ENCODE measurements at places on chromosomes 3 and 15.
A peak's percentile ranks its signal among the peaks of the same experiment; 100 is the strongest.

- DNase-seq, result no peak
Observed at GRCh38 chr15:39084674-39085530, 496.0 kb upstream of the THBS1 start.

GRCh38 chr15:34025252-34025651, 13.8 kb downstream of the AVEN start:
- DNase-seq, result no peak

DNA sequence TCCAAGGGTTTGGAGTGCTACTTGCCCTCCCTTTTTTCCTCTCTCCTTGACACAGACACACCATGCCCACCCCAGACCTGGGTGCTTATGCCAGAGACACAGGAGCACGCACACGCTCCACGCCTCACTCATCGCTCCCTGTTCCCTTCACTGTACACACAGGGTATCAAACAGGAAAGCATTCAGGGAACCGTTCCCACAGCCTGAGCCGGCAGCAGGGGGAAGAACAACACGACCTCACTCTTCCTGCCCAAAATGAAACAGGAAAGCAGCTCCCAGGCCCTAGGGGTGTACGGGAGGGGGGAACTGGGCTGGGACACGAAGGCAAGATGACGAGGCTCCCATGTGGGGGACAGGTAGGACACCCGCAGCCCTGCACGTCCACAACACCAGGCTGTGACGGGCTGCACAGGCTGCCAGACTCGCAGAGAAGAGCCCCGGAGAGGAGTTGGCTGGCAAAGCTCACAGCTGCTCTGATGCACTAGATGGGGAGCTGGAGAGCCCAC, 11.2 kb downstream of the DLL4 start:
- DNase-seq, result no peak

DNA sequence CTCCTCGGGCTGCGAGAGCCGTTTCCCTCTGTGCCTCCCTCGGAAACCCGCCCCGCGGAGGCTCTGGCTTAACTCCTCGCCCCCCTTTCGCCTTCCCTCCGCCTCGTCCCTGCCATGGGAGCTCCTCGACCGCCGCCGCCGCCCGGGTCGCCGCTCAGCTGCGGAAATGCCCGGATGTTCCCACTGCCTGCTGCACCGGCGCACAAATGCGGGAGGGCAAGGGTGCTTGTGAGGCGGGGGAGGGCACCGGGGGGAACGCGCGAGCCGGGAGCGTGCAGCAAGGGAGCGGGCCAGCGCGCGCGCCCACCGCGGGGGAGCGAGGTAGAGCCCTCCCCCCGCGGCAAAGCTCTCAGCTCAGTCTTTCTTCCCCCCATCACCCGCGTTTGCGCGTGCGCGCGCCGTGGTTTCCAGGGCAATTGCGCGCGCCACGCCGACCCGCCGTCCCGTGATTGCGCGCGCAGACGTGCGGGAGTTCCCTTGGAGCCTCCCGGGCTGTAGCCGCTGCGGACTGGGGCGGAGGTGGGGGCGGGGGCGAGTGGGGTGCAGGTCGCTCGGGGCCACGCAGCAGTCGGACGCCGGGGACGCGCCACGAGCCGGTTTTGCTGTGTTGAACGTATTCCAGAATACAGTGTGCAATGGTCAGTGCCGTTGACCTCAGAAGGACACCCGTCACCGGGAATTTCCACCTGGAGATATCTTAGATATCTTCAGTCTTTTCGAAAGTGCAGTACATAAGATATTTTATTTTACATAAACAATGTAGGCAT, at the start of gene DMXL2:
Gene DMXL2, minus strand, starts transcription at position 168 of the 767 bp plus-strand sequence. CDS start 226 bp downstream, outside the sequence.
- DNase-seq, result peak; percentile 24

DNA sequence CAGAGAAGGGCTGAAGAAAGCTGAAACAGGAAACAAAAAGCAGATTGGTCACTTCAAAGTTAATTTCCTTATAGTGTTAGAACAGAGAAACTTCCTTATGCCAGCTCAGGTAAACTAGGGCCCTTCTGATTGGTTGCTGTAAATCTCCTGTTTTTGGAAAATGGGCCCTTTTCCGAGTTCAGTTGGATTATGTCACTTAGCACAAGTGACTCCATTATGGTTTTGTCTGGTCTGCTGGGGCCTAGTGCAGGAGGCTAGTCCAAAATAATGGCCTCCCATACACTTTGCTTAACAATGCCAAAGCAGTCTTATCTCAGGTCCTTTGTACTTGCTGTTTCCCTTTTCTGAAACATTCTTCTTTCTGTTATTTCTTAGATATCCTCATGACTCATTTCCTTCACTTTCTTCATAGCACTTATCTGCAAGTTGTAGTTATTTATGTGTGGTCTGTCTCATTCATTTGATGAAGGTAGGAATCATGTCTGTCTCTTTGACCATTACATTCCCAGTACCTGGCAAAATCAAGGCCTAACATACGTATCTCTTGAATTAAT, 7.7 kb upstream of the DCP1A start:
- DNase-seq, result no peak

GRCh38 chr3:60086811-60087210, 1037.0 kb upstream of the CFAP20DC start:
- DNase-seq, result no peak

DNA sequence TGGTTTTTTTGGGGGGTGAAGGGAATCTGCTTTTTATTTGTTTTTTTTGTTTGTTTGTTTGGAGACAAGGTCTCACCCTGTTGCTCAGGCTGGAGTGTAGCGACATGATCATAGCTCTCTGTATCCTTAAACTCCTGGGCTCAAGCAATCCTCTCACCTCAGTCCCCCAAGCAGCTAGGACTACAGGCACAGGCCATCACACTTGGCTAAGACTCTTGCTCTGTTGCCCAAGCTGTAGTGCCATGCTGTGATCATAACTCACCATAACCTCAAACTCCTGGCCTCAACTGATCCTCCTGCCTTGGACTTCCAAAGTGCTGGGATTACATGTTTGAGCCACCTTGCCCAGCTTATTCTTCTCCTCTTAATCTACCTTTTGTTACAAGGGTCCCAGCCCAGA, 31.8 kb downstream of the GPR176 start:
- no peak for DNase-seq

- DNase-seq, result no peak
Observed at GRCh38 chr15:80106051-80106450, 46.6 kb downstream of the ZFAND6 start.

DNA sequence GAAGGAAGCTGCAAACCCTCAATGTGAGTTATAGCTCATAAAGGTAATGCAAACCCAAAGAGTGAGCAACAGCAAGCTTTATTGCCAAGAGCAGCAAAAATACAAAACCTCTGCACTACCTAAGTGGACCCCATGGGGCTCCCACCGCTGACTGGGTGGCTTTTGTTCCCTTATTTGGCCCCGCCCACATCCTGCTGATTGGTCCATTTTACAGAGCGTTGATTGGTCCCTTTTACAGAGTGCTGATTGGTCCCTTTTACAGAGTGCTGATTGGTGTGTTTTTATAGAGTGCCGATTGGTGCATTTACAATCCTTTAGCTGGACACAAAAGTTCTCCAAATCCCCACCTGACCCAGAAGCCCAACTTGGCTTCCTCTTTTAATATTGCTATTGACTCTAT, 154.5 kb upstream of the NSMCE3 start:
- DNase-seq, result no peak

GRCh38 chr3:169965562-169966427, 812 bp upstream of the SEC62 start:
- DNase-seq, result no peak

DNA sequence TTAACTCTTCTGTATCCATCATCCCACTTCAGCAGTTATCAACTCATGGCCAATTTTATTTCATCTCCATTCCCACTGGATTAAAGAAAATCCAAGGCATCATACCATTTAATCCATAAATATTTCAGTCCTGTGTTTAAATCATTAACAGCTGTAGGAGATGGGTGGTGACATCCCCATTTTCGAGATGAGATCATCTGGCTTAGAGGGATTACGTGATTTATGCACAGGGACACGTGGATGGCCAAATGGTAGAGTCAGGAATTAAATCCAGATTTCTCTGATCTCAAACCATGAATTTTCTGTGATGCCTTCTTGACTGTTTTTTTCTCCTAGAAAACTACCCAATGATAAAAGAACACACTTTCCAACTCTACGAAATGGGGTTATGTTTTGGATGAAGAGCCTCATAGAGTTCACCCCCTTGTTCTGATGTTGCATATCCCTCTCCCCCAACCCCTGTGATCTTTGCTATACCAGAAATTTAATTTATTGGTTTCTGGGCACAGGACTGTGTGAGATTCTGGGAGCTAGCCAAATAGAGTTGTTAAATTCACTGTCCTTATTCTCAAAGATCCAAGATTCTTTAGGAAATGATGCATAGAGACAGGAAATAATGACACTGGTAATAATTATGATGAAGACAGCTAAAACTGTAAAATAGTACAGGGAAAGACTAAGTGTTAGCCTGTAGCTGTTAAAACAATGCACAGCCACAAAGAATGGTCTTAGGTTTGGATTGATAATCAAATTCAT, 7.4 kb downstream of the ZNF589 start:
- DNase-seq, result no peak

DNA sequence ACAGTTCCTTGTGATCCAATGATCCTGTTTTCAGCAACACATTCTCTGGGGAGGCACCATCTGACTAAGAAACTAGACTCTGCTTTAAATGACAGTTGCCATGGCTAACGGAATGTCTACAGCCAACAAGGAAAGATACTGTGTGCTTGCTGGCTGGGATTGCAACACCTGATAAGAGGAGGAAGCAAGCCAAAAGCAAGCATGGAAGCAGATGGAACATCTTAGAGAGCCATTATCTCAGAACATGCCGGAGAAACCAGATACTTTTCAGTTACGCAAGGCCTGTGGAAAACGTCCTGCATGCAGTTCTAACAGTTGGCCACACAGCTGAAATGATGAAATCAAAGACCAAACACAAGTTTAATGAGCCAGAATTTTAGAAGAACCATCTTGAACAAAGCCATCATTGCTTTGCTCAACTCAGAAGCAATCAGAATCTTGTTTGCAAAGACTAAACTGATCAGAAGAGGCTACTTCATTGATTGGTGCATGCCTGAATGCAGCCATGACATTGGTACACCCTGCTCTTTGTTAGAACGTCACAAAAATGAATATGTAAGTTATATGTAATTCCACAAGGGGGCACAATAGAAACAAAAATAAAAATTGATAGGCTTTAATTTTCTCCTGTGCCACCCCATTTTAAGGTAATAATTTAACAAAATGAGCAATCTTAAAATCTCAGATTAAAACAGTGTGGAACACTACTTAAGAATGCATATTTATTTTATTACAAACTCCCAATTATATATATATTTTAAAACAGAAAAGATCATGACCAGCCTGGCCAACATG, 50.8 kb downstream of the GXYLT2 start:
- no peak for DNase-seq

- no peak for DNase-seq
Observed at GRCh38 chr3:119841808-119842471, 60.0 kb downstream of the NR1I2 start.

- DNase-seq, result no peak
Observed at GRCh38 chr3:54131890-54132289, 9.5 kb downstream of the CACNA2D3 start.

DNA sequence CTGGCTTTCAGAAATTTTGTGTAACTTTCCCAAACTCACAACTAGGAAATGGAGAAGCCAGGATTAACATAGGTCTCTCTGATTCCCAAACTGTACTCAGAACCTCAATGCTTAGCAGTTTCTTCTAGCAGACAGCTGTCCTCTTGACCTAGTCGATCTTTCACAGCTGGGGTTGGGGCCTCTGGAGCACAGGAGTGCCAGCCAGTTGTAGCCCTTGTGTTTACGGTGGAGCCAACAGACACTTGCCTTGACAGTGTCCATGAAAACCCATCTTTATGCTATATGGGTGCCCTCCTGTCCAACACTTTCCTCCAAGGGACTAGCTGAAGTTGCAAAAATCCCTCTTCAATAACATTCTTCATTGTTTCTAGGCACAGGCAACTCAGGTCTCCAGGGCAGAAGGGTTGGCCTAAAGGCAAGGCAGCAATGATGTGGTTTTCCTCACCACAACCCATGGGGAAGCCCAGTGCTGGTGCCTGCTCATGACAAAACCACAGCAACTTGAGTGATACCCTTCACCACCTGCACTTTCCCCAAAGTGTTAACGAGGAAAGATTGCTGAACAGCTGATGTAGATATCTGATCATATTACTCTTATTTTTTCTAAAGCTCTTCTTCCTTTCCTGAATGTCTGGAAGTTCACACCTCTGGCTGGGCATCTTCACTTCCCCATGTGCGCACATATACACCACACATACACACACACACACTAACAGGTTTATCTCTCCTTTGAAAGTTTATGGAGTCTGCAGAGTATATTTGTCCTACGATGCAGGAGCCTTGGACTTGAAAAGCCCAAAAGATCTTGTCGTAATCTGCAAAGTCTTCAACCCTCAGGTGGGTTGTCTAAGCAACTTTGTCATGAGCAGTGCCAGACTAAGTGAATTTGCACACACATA, 11.0 kb upstream of the KNG1 start:
- no peak for DNase-seq

DNA sequence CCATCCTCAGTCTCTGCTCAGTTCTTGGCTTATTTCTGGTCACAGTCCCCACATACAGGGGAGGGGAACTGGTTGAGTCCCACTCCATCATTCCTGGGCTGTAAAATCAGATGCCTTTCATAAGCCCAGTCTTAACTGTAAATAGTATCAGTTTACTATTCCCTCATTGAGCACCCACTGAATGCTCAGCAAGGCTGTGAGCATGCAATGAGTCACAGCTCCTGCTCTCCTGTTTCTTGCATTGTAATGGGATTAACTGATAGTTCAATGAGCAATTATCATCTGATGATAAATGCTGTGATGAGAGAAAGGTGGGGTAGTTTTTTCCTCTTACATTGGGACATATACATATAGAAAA, 113.6 kb upstream of the TPM1 start:
- no peak for DNase-seq
